Non-pigmented ciliary epithelial cell (primary cell): ENCODE measurements at places on chromosomes 7 and 10.

GRCh38 chr10:94103801-94104221, 110.1 kb downstream of the PLCE1 start:
- peak; percentile 22 for DNase-seq

- no peak for DNase-seq
Measured at GRCh38 chr7:782718-783449, 49.4 kb upstream of the SUN1 start.

DNA sequence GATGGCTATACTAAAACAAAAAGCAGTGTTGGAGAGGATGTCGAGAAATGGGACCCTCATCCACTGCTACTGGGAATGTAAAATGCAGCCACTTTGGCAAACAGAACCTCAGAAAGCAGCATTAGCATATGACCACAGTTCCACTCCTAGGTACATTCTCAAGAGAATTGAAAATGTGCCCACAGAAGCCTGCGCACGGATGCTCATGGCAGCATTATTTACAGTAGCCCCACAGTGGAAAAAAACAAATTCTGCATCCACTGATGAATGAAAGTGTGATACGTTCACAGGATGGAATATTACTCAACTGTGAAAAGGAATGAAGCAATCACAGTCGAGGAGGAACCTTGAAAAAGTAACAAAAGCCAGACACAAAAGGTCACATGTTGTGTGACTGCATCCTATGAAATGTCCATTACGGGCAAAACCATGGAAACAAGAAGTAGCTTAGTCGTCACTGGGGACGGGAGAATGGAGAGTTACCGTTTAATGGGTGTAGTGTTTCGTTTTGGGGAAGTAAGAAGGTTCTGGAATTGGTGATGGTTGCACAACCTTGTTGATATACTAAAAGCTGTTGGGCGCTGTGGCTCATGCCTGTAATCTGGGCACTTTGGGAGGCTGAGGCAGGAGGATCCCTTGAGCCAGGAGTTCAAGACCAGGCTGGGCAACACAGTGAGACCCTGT, 2.5 kb upstream of the UPK3B start:
- no peak for DNase-seq

GRCh38 chr7:134696261-134696660, 49.6 kb downstream of the BPGM start:
- DNase-seq: no peak

- no peak for DNase-seq
Measured at GRCh38 chr10:125606414-125607010, 76.5 kb downstream of the TEX36 start.

GRCh38 chr10:33571616-33572015, 237.1 kb upstream of the NRP1 start:
- DNase-seq: no peak

DNA sequence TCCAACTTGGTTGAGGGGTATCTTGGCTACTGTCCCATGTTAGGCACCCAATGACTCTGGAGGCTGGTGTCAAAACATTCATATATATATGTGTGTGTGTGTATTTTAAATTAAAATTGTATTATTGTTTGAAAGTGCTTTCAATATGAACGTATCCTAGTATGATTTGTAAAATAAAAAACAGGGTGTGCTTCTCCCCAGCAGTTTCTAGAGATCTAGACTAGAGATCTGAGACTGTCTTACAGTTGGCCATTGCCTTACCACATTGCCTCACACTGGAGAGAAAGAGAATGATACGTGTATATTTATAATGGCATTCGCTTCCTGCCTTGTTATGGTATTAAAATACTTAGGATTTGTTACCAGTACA, 1.2 kb downstream of the BAG3 start:
- DNase-seq: no peak

- DNase-seq: no peak
Measured at GRCh38 chr7:102396710-102397019, 502 bp downstream of the PRKRIP1 start.

GRCh38 chr10:12235116-12235694, 39.2 kb downstream of the CDC123 start:
- DNase-seq: no peak

DNA sequence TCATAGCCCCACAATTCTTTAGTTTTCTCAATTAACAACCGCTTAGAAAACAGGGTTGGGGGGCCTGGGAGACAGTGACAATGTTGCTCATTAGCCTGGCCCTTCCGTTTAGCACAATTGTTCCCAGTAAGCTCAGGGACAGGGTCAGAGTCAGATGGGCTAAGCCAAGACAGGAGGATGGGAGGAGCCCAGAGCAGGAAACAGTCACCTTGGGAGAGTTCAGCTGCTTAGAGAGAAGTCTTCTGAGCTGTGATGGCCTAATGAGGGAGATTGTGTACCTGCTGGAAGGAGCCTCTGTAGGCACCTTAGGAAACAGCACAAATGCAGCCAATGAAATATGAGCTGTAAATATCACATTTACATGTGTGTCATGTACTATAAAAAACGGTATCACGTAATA, 35.9 kb downstream of the SVOPL start:
- DNase-seq: no peak

DNA sequence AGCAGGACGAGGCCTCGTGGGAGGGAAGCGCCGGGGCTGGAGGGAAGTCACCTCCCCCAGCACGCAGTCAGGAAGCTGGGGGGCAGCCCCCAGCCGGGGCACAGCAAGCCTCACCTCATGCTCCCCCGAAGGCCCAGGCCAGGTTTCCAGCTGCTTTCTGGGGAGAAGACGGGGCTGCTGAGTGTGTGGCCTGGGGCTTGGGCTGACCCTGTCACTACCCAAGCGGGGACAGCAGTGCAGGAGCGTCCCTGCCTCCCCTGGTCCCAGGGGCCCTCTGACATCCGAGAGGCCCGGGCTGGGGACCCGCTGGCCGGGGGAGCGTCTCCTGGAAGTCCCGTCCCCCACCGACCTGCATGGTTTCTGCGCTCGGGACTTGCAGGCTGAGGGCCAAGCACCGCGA, 19.7 kb upstream of the NKX6-2 start:
- no peak for DNase-seq

- no peak for DNase-seq
Measured at GRCh38 chr7:155774947-155775346, 37.3 kb downstream of the SHH start.

DNA sequence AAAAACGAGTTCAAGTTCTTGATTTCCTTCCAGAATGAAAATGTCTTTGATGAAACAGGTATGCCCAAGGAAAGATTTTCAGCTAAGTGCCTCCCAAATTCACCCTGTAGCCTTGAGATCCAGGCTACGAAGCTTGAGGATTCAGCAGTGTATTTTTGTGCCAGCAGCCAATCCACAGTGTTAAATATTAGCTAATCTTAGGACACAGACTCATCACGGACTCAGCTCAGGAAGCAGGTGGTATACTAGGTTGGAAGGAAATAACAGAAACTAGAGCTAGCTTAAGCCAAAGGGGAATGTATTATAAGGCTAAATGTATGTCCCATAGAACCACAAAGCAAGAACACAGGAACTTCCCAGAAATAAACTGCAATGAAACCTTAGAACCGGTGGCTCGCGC, 151.0 kb upstream of the PRSS1 start:
- DNase-seq: no peak

GRCh38 chr10:66151346-66151745, 774.5 kb upstream of the LRRTM3 start:
- DNase-seq: no peak

- no peak for DNase-seq
Measured at GRCh38 chr7:1060315-1061072, 16.1 kb downstream of the GPR146 start.

GRCh38 chr7:86785641-86786040, 141.9 kb downstream of the GRM3 start:
- no peak for DNase-seq

DNA sequence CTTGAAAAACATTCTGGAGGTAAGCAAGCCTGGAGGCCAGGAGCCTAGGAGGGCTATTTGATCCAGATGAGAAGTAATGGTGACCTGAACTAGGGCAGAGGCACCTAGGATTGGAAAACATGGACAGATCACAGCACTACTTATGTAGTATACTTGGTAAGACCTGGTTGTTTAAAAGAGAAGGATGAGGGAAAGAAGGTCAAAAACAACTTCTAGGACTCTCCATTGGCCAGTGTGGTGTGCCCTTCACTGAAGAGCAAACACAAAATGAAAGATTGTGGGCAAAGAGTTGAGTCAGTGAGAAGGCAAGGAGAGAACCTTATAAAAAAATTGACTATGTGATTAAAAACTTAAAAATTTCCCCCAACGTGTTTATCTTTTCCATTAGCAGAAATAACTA, 14.3 kb downstream of the ANKRD1 start:
- no peak for DNase-seq

GRCh38 chr7:13848681-13849131, 140.8 kb downstream of the ETV1 start:
- no peak for DNase-seq

DNA sequence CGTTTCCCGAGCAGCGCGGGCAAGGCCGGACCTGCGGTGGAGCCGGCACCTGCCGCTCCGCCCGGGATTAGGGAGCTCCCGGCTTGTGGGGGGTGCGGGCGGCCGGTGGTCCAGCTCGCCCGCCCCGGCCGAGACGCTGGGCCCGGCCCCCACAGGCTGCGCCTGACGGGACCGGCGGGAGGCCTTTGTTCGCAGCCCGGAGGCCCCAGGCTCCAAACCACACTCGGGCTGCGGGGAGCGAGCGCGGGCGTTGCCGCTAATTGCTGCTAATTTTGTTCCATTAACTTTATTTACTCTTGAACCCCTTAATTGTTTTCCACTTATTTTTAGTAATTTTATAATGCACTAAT, 9.6 kb downstream of the UNCX start:
- DNase-seq: no peak

DNA sequence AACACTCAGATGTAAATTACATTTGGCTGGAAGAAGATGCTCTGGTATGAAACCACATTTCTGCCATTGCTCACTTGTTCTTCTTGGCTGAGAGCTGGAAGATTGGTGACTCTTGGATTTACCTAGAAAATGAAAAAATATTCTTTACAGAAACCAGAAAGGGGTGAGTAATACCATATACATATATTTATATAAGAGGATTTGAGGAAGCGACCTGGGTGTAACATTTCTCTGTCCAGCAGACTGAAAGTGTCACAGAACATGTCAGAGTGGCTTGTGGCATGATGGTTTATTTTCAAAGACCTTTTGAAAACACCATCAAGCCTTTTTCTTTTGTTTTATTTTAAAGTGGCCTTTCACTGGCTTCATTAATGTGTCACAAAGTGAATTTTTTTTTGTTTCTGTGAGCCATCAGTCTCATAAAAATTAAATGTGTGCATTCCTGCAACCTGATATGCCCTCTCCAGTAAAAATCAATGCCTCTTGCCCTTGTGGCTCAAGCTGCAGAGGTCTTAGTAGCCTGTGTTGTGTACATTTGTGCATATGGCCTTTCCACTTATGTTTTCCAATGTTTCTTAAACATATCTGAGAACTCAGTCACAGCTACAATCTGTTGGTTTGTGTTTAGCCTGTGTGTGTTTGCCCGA, 23.5 kb downstream of the CREB5 start:
- no peak for DNase-seq

DNA sequence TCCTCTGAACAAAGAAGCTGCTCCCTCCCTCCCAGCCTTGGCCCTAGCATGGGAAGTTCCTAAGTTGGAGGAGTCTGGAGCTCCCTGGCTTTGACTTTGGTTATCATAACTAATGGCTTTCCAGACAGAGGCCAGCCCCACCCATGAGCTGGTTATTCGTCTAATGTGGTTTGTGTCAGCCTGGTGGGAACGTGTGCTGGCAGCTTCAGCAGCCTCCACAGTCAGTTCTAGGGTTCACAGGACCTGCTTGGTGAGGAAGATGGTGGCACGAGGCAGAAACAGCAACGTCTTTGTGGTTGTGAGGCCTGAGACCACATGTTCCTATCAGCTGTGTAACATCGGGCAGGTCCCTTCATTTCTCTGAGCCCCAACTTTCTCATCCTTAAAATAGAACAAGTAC, 103.1 kb downstream of the PAXIP1 start:
- no peak for DNase-seq

DNA sequence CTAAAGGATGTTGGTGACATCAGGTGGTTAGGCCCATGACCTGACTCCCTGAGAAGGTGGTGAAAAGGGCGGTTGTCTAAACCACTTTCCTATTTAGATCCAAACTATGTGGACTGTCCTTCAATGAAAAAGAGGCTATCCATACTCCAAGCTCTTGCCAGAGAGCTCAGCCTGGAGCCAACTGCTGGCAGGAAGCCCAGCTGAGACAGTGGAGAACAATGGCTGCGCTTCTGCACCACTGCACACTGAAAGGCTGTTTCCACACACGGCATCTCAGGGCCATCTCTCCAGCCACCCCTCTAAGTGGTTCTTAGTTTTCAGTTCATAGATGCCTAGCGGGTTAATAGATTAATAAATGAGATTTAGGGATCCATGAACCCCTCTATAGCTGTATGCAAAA, 488.8 kb upstream of the ZMIZ1 start:
- DNase-seq: no peak

- DNase-seq: peak; percentile 24
Measured at GRCh38 chr7:115851291-115851690, 179.3 kb downstream of the TFEC start.

DNA sequence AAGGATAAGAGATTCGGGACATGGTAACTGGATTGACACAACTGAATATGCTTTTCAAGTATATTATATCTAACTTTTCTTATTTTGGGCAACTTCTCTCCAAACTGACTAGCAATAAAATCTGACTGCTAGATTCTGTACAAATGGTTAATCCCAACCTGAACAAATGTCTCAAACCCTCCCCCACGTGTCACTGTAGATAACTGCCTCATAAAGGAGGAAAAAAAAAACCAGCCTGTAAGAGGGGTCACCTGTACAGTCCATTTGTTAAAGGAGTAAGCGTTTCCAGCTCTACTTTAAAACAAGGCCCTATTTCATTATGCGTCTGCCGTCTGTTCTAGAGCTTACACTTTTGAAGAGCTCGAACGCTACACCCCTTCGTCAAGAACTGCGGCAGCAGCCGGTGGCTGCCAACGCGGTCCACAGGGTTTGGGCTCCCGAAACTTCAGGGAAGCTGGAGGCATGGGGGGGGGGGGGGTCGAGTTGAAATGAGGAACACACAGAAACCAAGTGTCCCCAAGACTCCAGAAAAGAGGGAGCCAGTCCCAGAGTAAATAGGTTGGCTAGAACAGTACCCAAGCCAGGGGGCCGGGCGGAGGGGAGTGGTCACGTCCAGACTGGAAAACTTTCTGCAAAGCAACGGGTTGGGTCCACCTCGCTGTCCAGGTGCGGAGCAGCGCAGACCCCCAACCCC, 492 bp downstream of the COG5 start:
- no peak for DNase-seq

- DNase-seq: no peak
Measured at GRCh38 chr7:110043519-110043918, 1047.4 kb upstream of the LRRN3 start.

GRCh38 chr7:41837916-41838315, 135.0 kb upstream of the INHBA start:
- DNase-seq: no peak

- DNase-seq: no peak
Measured at GRCh38 chr7:101576998-101577397, 52.1 kb downstream of the MYL10 start.

- DNase-seq: no peak
Measured at GRCh38 chr7:119994928-119995327, 278.0 kb upstream of the KCND2 start.

- no peak for DNase-seq
Measured at GRCh38 chr7:142809671-142810070, 38.9 kb downstream of the PRSS2 start.

- peak; percentile 81 for DNase-seq
Measured at GRCh38 chr7:140541513-140542227, 62.4 kb upstream of the MKRN1 start.
